Activated CD4-positive, alpha-beta T cell treated with anti-CD3 and anti-CD28 coated beads, Interleukin-2, amount 50 U/mL, for 24 hours (primary cell): ENCODE measurements at places on chromosomes 3 and 15.

- DNase-seq = no peak
Measured at GRCh38 chr15:40878785-40879184, 4.8 kb upstream of the RHOV start.

DNA sequence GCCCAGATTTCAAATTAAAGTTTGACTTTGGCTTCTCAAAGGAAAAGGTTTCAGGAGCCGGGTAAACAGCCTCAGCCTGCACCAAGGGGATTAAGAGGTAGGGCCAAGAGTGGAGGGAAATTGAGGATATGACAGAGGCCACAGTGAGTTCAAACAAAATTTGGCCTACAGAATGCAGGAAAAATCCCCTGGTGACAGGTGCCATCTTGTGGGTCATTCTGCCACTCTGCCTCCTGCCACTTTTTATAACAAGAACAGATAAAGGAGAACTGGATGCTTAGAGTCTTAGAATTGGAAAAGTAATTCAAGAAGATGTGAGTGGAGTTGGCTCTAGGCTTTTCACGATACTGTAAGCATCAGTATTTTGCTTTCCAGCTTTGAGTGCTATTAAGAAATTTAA, 253.2 kb downstream of the NR2F2 start:
- no peak for DNase-seq

- no peak for DNase-seq
Measured at GRCh38 chr3:171397089-171397488, 63.1 kb downstream of the TNIK start.

- no peak for DNase-seq
Measured at GRCh38 chr15:74240002-74240568, 4.0 kb downstream of the CCDC33 start.

DNA sequence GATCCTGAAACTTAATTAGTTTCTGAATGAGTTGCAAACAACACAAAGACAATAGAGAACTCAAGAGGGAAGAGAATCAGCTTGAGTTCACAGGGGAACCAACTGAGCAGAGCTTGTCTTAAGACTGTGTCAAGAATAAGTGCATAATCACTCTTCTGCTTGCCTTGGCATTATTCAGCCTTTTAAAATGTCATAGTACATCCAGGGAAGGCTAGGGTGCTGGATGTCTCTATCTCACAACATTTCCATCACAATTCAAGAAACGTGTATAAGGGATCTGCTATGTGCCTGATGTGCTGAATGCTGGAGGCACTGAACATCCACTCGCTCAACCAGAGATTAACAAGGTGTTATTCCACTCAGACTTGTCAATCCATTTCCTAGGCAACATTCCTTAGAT, 122.6 kb downstream of the CPNE4 start:
- no peak for DNase-seq
